ENCODE measurements at places on chromosomes 2 and 18.
A peak's percentile ranks its signal among the peaks of the same experiment; 100 is the strongest.

DNA sequence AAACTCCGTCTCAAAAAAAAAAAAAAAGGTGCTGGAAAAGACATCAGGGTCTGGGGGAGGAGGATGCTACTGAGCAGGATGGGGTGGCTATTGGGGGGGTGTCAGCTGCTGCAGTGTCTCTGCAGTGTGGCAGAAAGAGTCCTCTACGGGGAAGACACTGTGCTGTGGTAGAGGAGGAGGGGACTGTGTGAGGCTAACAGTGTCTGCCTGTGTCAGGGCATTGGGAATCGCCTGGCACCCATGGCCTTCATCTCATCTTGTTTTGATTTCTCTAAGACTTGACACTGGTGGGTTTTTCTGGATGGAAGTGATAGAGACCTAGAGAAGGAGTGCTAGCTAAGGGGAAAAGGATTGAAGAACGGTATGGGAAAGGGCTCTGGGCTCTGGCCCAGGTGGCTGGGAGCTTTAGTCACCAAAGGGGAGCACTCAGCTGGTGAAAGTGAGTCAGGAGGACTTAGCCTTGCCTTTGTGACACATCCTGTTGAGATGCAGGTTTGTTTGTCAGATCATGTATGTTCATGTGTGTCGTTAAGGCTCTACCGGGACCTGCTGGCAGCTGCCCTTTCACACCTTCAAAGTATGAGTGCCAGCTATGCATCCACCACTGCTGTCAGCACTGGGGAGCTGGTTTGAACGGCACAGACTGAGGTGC is 58.0 kb downstream of the FARP2 start:
- DNase-seq = no peak

- DNase-seq = no peak
Observed at GRCh38 chr2:177888581-177888980, 184.0 kb downstream of the PDE11A start.

DNA sequence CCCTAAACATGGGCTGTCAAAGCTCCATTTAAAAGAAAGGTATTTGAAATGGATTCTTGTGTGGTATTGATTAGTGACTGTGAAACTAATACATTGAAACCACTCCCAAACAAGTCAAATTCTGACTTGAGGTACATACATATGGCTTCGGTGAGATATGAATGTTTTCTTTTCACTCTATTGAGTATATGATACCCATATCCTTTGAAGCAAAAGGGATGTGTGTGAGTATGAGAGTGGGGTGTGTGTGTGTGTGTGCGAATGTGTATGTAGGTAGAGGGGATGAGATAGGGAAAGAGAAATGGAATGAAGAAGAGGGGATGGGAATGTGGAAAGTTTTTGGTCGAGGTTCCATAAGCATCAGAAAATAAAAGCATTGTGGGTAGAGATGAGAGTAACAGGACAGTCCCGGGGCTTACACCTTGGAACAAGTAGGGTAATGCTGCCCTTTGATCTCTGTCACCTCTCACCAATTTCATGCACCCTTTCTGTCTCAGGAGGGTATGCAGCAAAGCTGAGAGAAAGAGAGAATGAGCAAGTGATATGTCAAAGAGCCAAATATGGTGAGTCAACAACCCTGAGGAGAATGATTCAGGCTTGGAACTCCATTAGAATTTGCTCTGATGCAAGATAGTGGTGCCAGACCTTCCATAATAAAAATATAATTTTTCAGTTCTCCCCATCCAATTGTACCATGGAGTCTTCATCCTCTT is 64.0 kb upstream of the ZEB2 start:
- peak; percentile 48 for DNase-seq

DNA sequence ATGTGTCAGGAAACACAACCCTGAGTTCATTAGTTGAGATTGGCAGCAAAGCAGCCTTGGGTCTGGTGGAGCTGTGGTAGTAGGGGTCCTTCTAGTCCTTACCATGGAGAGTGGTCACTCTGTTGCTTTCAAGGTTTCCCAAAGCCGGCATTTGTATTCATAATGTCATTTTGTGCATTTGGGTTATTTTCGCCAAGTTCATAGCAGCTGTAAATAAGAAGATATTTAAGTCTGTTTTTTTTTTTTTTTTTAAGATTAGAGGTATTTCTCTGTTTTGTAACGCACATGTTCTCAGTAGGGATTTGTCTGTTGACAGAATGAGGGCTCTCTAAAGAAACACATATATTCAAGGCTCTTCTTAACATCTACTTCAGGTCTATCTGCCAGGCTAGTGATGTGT is 114.1 kb downstream of the PRPF40A start:
- no peak for DNase-seq

GRCh38 chr2:159855143-159855542 is 57.1 kb upstream of the CD302 start:
- DNase-seq = no peak

DNA sequence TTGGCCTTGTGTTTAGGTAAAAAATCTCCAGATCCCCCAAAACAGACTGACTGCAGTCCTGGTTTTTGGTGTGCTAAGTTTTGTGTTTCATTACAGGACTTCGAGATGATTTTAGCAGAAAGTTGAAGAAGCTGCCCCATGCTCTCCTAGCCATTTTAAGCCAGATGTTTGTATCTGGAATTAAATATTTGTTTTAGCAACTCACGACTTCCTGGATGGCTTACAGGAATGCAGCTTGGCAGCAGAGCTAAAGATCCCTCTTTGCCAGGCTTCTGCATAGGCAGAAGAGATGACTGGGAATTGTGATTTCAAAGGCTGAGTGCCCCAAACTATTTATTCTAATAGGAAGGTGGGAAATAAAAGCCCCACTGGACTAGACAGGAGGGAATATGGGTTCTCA is 31.1 kb downstream of the ONECUT2 start:
- no peak for DNase-seq

- no peak for DNase-seq
Observed at GRCh38 chr2:53829273-53829979, 30.3 kb downstream of the GPR75 start.

GRCh38 chr2:71129114-71129901 is 721 bp downstream of the MCEE start:
- peak; percentile 25 for DNase-seq

- no peak for DNase-seq
Observed at GRCh38 chr2:233486357-233486756, 80.2 kb downstream of the USP40 start.

- DNase-seq = no peak
Observed at GRCh38 chr2:42792087-42792582, 248 bp downstream of the HAAO start.

GRCh38 chr2:62498739-62499138 is 7.3 kb downstream of the TMEM17 start:
- no peak for DNase-seq

GRCh38 chr2:155872396-155872795 is 460.1 kb downstream of the NR4A2 start:
- DNase-seq = no peak

DNA sequence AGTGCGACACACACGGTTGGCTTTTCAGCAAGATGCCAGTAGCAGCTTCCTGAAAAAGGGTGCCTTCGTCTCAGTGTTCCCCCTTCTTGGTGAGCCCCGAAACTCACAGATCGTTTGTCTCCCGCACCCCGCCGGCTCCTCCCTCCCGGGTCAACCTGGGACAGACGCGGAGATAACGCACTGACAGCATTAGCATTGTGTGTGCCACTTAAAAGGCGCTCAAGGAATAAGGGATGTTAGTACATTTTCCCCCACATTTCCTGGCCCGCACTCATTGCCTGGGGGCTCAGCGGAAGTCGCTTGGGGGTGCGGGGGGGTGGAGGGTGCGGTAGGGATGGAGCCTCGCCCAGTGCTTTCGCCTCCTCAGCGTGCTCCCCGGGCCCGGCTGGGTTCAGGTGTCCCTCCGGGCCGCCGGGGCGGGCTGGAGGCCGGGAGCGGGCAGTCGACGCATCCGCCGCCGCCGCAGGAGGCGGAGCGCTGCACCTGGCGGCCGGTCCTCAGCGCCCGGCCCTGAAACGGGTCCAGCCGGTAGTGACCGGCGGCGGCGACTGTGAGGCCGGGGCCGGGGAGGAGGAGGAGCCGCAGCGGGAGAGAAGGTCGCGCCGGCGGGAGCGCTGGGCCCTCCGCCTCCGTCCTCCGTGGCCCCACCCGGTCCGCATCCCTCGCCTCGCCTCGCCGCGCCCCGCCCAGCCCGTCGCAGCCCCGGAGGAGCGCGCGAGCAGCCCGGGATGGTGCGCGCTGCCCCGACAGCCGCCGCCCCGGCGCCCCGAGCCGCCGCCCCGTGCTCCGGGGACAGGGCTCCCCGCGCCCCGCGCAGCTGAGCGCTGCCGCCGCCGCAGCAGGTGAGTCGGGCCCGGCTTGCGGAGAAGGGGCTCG is at the start of gene MFSD6:
Gene MFSD6, plus strand, starts transcription at position 694 of the 876 bp plus-strand sequence. CDS start 27,675 bp downstream, outside the sequence.
- DNase-seq = peak; percentile 45

- DNase-seq = no peak
Observed at GRCh38 chr2:98835831-98836385, 100.1 kb downstream of the CRACDL start.

- DNase-seq = no peak
Observed at GRCh38 chr2:50513724-50514123, 518.2 kb downstream of the NRXN1 start.

GRCh38 chr2:74849228-74849892 is 15.4 kb downstream of the HK2 start:
- no peak for DNase-seq

DNA sequence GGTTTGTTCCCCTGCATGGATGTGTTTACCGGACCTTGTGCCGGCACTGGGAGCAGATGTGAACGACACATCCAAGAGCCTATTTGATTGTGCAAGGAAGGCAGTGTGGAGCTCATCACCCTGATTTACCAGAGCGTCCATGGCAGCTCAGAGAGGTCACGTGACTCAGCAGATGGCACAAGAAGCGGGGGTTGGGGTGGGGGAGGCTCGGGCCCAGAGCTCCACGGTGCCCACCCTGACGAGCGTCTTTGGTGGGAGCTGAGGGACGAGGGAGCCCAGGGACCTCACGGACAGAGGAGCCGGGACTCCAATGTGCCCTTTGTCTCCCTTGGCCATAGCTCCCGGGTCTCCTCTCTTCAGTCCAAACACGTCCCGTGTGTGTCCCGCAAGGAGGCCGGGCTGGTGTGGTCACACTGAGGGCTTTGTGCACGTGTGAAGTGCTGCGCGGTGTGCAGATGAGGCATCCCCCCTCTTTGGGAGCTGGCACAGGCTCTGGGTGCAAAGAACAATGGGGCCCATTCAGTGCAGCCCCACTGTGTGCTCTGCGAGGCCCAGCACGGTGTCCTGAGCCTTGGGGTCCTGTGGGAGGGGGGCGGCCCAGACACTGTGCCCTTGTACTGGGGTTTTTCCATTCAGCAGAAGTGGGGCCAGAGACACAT is 15.5 kb downstream of the KCNIP3 start:
- DNase-seq = no peak

- DNase-seq = peak; percentile 46
Observed at GRCh38 chr2:225670111-225670974, 270.8 kb downstream of the NYAP2 start.

- no peak for DNase-seq
Observed at GRCh38 chr2:229300790-229301189, 29.7 kb upstream of the PID1 start.

- no peak for DNase-seq
Observed at GRCh38 chr2:150160058-150160457, 327.4 kb downstream of the RND3 start.

GRCh38 chr2:62856228-62857040 is 150.9 kb downstream of the EHBP1 start:
- DNase-seq = no peak

GRCh38 chr2:102783506-102784183 is 21.8 kb downstream of the TMEM182 start:
- DNase-seq = no peak

GRCh38 chr18:48412339-48412929 is 3.3 kb upstream of the ZBTB7C start:
- peak; percentile 58 for DNase-seq

- no peak for DNase-seq
Observed at GRCh38 chr2:223050900-223051504, 988 bp upstream of the KCNE4 start.

- DNase-seq = peak; percentile 53
Observed at GRCh38 chr2:140502951-140503630, 1627.7 kb downstream of the LRP1B start.

DNA sequence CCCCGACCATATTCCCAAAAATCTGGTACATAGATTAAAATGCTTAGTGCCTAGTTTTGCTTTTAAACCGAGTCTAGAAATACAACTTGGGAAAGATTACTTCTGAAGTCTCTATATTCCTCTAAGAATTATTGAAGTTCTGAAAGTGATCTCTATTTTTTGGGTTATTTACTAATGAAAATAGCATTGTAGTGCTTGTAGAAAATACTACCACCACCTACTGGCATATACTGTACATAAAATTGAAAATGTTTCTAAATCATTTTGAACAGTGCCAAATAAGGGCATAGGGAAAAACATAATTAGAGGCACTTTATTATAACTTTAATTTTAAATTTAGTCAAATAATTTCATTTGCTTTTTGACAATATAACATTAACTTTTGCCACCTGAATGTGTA is 1399.6 kb upstream of the ZEB2 start:
- DNase-seq = no peak

- no peak for DNase-seq
Observed at GRCh38 chr2:236616031-236616430, 46.4 kb downstream of the ACKR3 start.

GRCh38 chr18:27223526-27224291 is 38.6 kb upstream of the CHST9 start:
- DNase-seq = no peak

GRCh38 chr18:9403795-9404564 is 69.4 kb downstream of the TWSG1 start:
- DNase-seq = no peak

DNA sequence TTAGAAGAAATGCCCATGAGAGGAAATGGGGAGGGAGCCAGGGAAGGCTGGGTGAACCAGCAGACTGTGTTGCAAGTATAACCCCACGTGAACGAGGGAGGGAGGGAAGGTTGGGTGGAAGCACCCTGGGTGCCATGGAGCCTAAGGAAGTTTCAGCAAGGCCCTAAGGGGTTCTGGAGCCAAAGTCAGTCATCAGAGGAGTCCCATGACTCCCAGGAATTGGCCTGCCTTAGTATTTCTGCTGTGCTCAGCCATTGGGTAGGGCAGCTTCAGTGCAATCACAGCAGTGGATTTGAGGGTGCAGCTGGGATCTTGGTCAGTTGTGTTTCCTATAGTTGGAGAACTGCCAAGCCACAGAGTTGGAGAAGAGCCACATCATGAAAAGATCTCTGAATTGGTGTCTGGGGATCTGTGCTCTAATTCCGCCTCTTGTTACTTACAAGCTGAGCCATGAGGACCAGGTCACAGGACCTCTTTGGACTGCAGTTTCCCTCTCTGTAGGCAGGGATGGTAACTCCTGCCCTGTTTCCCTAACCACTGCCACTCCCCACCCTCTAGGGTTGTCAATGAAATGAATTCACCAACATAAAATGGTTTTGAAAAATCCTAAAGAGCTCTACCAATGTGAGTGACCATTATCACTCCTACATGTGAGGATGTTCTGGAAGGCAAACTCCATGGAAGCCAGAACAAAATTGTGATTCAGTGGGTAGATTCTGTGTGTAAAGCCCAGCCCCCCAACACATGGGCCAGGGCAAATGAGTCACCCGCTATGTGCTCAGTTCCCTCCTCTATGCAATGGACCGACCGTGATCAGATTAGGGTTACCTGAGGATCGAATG is 108.9 kb downstream of the CLIP4 start:
- peak; percentile 56 for DNase-seq

- no peak for DNase-seq
Observed at GRCh38 chr2:238706163-238706562, 141.7 kb upstream of the TWIST2 start.

All from ACHN (cell line).